ENCODE measurements at places on chromosomes 4 and X. TPM values are rescaled to one million over a fixed set of nuclear protein-coding genes. Genes with fewer than 3 reads are reported as not detected.

- no peak for DNase-seq
These were observed 63.2 kb upstream of the GUCY1A1 start for GRCh38 chr4:155603360-155603891.

DNA sequence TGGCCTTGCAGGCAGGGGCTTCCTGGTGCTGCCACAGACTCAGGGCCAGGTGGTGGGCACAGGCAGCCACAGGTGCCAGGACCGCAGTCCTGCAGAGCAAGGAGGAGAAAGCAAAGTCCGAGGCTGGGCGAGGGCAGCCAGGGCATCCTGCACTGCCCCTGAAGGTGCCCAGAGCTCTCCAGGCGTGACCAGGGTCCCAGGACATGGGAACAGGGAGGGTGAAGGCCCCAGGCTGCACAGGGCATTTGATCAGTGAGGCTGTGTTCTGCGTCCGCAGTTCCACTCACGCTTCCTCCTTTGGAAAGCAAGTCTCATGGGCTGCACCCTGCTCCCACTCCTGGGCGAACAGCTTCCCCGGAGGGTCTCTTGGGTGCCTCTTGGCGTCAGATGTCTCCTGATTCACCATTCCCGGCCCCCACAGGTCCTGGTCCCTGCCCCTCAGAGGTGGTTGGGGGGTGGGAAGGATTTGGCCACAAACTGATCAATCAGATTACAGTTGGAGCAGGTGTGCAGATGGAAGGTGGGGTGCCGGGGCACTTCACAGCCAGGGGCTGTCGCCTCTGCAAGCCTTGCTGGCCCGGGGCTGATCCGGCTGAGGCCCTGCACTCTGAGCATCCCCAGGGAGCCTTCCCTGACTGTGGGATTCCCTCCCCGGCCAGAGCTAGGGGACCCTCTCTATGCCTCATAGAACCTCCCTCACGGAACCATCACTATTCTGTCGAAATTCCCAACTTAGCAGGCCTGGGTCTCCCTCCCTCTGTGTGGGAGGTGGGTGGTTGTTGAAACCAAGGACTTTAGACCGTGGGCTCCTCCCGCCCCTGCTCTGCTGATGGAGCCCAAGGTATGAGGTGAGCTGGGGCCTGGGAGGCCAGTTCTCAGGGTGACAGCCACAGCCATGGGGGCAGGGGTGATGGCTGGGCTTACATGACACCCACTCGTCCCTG lies 3.3 kb downstream of the SH3TC1 start:
- no peak for DNase-seq

- DNase-seq, result no peak
These were observed 5.1 kb upstream of the CENPC start for GRCh38 chr4:67550451-67550850.

GRCh38 chrX:26146024-26146423 lies 7.9 kb downstream of the MAGEB18 start:
- no peak for DNase-seq

GRCh38 chrX:139759637-139760036 lies 51.7 kb upstream of the MCF2 start:
- DNase-seq, result no peak

GRCh38 chr4:181650033-181650825 lies 593.0 kb upstream of the TENM3 start:
- no peak for DNase-seq

DNA sequence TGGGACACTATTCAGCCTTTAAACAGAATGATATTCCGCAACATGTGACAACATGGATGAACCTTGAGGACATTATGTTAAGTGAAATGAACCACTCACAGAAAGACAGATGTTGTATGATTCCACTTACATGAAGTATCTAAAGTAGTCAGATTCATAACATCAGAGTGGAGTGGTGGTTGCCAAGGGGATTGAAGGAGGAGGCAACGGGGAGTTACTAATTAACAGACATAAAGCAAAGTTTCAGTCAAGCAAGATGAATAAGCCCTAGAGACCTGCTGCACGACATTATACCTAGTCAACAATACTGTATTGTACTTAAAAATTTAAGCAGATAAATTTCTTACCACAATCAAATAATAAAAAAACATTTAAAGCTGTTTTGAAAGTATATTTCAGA lies 105.0 kb upstream of the NR0B1 start:
- no peak for DNase-seq

GRCh38 chr4:24686866-24687692 lies 102.7 kb upstream of the DHX15 start:
- DNase-seq, result no peak

DNA sequence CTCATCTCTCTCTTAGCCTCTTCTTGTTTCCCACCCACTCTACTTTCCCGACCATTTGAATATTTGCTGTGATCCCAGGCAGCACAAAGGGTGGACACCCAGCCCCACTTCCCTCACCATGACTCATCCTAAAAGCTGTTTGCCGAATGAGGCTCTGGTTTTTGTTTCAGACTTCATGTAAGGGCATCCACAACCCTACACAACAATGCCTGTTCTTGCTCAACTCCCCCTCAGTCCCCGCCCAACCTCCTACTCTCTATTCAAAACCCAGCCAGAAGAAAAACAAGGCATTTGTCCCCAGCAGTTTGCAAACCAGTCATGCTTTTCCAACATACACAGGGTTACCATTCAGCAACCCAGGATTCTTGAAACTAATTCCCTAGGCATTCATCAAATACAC lies 516.5 kb upstream of the CNKSR2 start:
- peak; percentile 61 for DNase-seq

The ARAP2 gene
- 21.0 TPM for total RNA-seq

The PNMA5 gene
- total RNA-seq, result not detected

The MTMR8 gene
- 4.3 TPM for total RNA-seq

DNA sequence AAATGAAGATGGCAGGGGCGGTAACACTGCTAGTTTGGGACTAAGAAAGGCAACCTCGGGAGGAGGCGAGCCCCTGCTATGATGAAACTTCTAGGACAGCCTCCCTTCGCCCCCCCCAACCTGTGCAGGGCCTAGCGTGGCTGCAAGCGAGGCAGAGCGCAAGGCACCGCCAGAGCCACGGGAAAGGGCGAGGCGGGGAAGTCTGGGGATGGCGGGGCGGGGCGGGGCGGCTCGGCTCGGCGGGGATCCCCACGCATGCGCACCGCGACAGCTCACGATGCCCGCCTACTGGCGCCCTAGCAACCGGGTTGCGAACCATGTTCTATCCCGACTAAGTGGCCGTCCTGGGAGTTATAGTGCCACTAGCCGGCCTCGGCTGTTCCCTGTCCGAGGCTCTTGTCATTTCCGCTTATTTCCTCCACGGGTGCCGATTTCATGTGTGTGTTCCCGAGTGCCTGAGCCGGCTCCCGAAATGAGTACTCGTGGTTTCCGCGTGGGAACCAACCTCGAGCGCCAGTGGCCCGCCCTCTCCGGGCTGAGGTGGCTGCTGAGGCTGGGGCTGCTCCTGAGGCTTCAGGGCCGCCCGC lies 28.7 kb upstream of the RBMX start:
- DNase-seq, result peak; percentile 95

GRCh38 chr4:160224049-160224448 lies 1121.2 kb downstream of the RAPGEF2 start:
- DNase-seq, result no peak

The SGMS2 gene
- 179 TPM for total RNA-seq

- DNase-seq, result no peak
These were observed 542.8 kb downstream of the GRXCR1 start for GRCh38 chr4:43435291-43435690.

DNA sequence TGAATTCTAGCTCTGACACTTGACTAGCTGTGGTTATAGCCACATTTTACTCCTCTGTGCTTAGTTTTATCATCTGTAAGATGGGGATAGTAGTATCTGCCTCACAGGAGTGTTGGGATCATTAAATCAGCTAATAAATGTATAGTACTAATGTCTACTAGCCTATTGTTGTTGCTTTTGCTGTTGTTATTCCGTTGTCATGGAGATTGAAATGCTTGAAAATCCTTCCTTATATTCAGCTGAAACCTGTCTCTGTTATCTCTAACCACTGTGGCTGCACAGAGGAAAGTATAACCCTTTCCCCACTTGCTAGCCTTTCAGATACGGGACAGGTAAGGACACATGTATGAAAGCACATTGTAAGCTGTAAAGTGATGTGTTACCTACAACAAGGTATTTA lies 33.9 kb downstream of the CLCN5 start:
- no peak for DNase-seq

DNA sequence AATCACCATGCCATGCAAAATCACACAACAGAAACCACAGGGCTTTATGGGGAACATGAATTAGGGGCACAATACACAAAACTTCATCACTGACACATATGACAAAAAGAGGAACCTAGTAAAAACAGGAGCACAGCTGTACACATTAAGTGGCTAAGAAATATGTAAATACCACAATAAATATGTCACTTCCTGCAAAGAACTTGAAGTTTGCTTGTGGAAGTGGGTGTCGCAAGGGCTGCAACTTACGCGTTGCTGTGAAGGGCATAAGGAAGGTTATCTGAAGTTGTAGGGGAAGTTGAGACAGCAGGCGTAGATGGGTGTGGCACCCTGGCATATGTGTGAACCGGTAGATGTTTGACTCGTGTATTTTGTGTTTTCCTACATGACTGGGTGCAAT lies 42.4 kb downstream of the CLCN4 start:
- peak; percentile 72 for DNase-seq

- no peak for DNase-seq
These were observed 160.5 kb downstream of the ADAMTS3 start for GRCh38 chr4:72408568-72408967.

The KIT gene
- 48.9 TPM for total RNA-seq

The NPNT gene
- total RNA-seq, result 6.9 TPM

The H2AZ1 gene
- 442 TPM for total RNA-seq

DNA sequence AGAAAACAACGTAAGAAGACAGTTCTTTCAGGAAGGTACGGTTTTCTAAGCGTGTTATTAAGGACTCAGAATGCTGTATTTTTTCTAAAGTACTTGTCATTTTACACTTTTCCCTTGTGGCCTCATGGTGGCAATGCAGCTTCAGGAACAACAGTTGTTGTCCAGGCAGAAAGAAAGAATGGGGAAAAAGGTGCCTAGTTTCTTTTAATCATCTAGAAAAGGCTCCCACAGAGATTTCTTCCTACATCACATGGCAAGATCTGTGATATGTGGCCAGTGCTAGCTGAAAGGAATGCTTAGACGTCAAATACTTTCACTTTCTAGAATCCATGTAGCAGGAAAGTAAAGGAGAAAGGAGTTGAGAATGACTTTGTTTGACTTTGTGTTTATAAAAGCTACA lies 49.0 kb upstream of the TRAM1L1 start:
- DNase-seq, result no peak

DNA sequence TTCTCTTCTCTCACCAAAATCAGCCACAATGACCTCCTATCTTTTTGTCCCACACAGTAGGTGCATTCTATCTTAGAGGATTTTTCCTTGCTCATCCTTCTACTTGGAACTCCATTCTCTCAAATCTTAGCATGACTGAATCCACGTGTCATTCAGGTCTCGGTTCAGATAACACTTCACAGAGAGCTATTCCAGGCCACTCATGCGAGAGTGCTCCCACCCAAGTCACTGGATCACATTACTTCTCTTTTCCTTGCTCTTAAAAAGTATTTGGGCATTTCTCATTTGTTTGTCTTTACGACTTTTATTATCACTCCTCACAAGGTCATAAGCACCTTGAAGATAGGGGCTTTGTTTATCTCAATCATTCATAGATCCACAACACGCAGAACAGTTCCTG lies 647.5 kb upstream of the TENM3 start:
- no peak for DNase-seq

The NHSL2 gene
- 11.0 TPM for total RNA-seq

- no peak for DNase-seq
These were observed 39.9 kb downstream of the ATG4A start for GRCh38 chrX:108131471-108131870.

DNA sequence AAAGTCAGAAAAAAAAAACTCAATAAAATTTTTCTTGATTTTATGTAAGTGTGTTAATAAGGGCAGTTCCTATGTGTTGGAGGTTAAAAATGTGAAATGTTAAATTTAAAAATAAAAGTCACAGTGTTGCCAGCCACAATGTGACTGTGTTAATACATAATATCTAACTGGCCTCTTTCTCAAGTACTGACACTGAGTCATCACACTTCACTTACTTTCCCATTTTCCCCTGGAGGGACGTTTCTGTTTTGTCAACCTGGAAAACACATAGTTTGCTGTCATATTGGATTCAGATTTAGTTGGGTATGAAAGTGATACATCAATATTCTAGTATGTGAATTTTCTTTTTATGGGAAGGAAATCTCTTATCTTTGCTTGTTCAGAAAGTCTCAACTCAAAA lies 46.4 kb downstream of the ARHGEF38 start:
- DNase-seq, result no peak

DNA sequence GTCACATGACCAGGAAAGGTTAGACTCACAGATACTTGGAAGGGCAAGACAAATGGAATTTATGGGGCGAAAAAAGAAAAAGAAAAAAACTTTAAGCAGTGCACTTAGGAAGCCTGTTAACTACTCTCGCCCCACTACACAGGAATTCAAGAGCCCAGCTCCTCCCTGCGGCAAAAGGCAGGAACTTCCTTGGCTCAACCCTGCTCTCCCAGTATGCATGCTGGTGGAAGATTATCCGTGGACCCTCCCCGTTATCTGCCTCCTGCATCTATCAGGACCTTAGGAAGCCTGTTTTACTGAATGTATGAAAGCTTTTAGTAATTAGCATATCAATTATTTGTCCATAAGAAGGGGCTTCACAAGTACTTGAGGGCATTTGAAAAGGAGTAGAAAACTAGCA lies 40.1 kb upstream of the RPA4 start:
- DNase-seq, result no peak

The GAGE12F gene
- total RNA-seq, result not detected

The GRIPAP1 gene
- total RNA-seq, result 33.3 TPM

DNA sequence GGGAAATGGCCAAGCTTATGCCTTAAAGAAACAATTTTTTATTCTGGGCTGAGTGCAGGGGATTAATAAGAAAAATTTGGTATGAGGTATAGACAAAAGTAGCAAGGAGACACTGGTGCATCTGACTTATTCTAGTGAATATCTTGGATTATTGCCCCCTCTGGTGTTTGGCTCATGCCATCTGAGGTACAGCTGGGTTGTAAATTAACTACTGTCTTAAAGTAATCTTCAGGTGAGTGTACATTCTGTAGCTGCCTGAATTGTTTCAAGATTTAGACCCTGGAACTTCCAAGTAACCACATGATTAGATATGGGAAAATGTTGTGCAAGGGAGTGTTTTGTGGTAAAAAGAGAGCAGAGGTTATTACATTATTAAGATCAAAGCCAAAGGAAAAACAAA lies 988.7 kb downstream of the FAM133A start:
- DNase-seq, result no peak

The CLDN34 gene
- total RNA-seq, result 2.2 TPM

DNA sequence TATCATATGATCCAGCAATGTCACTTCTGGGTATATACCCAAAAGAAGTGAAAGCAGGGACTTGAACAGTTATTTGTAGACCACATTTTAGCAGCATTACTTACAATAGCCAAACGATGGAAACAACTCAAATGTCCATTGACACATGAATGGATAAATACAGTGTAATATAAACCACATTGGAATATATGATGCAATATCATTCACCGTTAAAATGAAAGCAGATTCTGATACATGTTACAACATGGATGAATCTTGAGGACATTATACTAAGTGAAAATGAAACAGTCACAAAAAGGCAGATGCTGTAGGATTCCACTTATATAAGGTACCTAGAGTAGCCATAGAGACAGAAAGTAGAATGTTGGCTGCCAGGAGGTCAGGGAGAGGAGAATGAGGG lies 130.5 kb upstream of the SMAD1 start:
- no peak for DNase-seq

GRCh38 chr4:19319607-19320006 lies 932.1 kb upstream of the SLIT2 start:
- DNase-seq, result no peak

The UGT2B17 gene
- total RNA-seq, result not detected

The GLRA2 gene
- total RNA-seq, result 1.9 TPM
